ENCODE measurements at places on chromosomes 5 and 9.

- no peak for DNase-seq
Observed at GRCh38 chr5:135446206-135446605, 942 bp downstream of the DCANP1 start.

GRCh38 chr5:107867266-107867665 lies 196.5 kb upstream of the EFNA5 start:
- no peak for DNase-seq

- no peak for DNase-seq
Observed at GRCh38 chr5:154534457-154535050, 56.5 kb upstream of the HAND1 start.

DNA sequence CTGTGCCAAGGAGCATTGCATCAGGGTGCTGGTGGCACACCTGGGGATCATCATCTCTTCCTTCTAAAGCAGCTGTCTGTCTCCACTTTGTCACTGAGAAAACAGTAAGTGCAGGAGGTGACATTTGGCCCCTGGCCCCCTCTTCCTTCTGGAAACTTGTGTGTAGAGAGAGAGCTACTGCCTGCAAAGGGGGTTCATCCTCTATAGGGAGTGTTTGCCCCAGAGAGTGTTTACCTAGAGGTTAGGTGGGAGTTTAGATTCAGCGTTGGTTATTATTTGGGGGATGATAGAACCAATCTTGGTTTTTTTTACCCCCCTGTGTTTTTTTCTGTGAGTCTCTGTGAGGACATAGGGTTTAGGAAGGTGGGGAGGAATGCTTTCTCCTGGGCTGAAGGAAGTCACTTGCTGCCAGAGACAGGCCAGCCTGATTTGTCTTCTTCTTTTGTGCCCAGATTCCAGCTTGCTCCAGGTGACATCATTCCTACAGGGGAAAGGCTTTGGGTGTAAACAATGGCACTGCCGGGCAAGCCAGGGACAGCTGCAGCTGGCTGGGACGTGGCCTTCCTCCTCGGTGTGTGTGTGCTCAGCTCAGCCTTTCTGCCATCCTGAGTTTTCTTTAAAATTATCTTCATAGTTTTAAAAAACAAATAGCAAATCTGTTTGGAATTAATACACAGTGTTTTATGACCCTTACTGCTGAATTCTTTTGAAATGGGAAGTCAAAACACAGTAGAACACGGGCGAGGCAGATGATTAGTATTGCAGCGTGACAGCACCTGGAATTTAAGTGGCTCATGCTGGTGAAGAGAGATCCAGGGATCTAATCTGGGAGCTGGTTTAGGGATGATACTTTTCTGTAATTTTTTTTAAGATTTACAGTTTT lies 24.5 kb downstream of the PRRC2B start:
- DNase-seq, result no peak

- DNase-seq, result no peak
Observed at GRCh38 chr5:139431706-139432105, 7.6 kb downstream of the DNAJC18 start.

GRCh38 chr5:181120306-181120705 lies 10.7 kb downstream of the OR2V1 start:
- DNase-seq, result no peak

GRCh38 chr5:523441-524222 lies 617 bp downstream of the SLC9A3 start:
- no peak for DNase-seq

DNA sequence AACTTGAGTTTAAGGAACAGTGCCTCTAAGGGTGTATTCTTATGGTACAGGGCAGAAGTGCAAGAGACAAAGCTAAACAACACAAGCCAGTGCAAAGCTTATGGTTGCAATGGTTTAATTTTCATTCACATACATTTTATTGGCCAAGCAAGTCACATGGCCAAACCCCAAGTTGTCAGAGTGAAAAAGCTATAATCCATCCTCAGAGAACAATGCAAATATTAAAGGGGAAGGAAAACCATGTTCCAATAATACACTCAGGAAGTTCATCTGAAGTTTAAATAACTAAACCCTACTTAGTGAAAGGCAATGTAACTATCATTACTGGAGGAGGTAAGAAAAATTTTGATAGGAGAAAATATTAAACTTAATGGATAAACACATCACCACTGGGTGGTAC lies 26.6 kb upstream of the TLR4 start:
- no peak for DNase-seq

GRCh38 chr5:55994495-55994997 lies at the start of gene IL6ST:
Gene IL6ST (minus strand): TSS chr5:55994963. CDS start chr5:55976278, 18,685 bp downstream.
- no peak for DNase-seq

DNA sequence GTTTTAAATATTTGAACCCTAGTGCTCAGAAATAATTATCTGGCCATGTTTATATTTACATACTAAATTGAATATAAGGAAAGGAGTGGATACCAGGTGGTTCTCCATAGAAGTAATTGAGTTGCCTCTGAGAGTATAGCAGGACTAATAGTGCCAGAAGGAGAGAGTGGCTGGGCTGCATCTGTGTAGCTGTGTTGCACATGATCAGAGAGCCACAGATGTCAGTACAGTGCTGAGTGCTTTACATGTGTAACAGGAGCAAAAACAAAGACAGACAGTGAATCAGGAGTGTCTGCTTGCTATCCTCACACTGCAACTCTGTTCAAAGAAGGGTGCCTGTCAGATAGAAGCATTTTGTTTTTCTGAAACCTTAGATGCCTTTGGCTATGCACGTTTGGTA lies 353.9 kb upstream of the PAPPA start:
- no peak for DNase-seq

DNA sequence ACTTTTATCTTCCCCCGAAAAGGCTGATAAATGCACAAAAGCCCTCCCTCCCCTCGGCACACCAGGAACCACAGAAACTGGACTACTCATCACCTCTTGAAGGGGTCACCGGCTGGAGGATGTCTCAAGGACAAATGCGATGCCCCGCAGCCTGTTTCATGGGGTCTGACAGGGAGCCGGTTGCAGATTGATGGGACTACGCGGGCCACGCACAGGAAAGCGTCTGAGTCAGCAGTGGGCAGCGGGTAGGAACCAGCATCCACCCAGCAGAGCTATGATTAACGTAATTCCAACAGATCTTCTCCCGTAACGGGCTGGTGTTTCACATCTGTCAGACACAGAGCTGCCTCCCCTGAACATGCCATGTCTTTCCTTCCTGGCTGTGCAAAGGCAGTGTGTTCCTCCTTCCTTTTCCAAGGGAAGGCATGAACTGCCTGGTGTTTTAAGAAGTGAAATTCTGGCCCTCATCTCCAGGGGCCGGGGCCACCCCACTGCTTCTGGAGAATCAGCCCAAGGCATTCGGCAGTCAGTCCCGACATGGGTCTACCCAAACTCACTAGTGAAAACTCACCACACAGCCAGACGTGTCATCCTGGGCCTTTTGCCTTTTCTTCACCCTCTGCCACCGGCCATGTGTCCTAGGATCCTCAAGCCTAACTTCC lies 144.4 kb upstream of the PHYKPL start:
- DNase-seq, result no peak

- DNase-seq, result no peak
Observed at GRCh38 chr5:144438237-144438636, 267.6 kb downstream of the KCTD16 start.

DNA sequence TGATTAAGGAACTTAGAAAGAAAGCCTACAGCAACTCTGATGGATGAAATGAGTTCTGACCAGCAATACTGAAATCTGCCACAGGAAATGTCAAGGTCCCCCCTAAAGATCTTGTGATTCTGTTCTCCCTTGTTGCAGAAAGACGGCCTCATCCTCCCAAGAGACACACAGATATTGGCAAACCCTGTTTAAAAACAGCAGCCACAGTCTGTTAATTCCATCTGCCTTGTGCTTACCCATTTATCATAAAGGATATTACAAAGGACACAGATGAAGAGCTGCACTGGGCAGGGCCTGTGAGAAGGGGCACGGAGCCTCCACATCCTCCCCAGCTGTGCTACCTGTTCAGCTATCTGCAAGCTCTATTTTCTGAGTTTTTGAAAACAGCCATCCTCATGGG lies 15.2 kb downstream of the RAPGEF1 start:
- no peak for DNase-seq

DNA sequence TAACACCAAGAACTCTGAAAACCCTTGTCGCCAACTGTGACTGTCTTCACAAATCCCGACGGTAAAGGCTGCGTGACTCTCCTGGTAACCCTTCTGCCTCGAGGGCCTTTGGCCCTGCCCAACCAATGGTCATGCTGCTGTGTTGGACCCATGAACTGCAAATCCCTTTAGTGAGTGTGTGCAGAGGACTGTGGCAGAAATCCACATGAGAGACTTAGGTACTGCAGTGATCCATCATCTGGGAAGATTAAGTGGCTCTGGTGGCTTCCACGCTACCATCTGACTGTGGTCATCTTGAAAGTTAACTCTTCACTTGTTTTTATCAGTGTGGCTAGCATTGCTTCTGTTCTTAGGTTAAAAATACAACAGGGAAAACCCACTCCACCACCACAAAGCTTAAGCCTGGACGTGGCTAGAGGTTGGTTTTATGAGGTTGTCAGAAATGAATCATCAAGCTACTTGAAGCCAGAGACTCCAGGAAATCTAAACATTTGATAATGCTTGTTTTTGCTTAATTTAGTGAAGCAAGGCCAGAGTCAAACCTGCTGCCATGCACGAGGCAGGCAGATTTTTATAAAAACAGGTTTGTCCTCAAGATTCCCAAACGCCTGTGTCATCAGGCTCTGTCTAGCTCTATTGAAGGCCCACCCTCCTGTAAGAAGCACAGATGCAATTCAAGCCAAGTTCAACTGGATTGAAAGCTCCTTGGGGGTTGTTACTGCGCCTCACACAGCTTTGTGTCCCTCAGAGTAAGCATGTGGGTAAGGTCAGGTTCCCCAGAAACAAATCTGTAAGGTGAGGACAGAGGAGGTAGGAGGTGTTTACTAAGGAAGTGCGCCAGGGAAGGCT lies 52.7 kb upstream of the ERCC6L2 start:
- no peak for DNase-seq

- no peak for DNase-seq
Observed at GRCh38 chr9:75089373-75089766, 1.1 kb downstream of the OSTF1 start.

DNA sequence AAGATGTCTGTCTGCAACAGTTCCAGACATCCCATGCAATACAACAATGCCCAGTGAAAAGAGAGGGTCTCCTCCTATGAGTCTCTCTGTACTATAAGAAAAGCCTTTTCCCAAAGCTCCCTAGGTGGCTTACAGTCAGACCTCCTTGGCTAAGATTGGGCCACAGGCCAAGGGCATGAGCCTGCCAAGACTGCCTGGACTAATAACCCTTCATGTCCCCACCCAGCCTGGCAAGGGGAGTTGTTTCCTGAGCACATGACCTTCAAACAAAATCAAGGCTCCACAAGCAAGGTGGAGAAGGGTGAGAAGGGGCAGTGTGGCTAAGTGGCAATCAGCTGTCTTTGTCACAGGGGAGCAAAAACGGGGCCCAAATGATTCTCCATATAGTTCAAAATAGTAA lies 75.6 kb upstream of the ZSWIM6 start:
- no peak for DNase-seq

DNA sequence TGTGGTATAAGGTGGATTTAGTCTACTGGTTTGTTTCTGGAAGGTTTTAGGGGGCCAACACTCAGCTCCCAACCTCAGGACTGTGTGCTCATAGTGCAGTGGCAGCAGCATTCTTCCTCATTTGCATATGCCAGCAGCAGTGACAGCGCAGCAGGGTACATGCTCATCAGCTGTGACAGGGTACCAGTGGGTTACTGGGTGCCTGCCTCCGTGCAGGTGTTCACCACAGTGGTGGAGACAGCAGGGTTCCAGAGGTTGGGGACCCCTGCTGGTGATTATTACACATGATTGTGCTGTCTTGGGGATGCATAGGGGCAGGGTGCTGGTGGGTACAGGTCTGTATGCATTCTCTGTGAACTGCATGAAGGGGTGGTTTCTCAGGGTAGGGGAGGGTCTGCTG lies 45.5 kb upstream of the IFNE start:
- DNase-seq, result no peak

DNA sequence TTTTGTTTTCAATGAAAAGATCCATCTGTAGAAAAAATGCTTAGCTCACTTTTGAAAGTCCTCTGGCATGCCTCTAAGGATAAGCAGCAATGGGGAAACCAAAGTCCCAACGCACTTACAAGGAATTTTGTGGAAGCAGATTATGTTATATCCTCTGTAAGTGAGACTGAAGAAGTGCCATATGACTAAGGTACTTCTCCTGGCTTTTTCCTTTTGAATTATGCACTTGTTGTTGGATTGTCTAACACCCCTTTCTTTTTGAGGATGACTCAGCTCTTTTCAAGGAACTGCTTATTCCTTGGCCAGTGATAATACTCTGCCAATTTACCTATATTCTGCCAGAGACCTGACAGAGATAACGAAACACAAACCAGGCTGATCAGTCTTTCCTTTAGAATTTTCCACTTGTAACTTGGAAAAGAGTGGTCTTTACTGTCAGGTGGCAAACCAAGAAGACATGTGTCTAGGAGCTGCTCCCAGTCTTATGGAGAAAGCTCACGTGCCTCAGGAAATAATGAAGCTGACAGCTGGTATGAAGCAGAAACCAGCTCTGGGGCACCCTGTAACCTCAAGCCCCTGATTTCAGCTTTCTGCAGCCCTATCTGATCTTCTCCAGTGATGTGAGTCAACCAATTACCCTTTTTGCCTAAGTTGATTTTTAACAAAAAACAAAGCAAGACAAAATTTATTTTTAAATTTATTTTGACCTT lies 290.8 kb upstream of the FBXL7 start:
- DNase-seq, result no peak

- DNase-seq, result no peak
Observed at GRCh38 chr5:40906351-40906751, 2.9 kb upstream of the C7 start.

DNA sequence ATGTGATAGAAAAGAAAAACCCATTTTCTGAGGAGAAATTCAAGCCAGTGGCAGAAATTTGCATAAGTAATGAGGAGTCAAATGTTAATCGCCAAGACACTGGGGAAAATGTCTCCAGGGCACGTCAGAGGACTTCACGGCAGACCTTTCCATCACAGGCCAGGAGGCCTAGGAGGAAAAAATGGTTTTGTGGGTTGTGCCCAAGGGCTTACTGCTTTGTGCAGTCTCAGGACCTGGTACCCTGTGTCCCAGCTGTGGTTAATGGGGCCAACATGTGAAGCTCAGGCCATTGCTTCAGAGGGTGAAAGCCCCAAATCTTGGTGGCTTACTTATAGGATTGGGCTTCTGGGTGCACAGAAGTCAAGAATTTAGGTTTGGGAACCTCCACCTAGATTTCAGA lies 54.8 kb upstream of the ADAMTS2 start:
- no peak for DNase-seq

DNA sequence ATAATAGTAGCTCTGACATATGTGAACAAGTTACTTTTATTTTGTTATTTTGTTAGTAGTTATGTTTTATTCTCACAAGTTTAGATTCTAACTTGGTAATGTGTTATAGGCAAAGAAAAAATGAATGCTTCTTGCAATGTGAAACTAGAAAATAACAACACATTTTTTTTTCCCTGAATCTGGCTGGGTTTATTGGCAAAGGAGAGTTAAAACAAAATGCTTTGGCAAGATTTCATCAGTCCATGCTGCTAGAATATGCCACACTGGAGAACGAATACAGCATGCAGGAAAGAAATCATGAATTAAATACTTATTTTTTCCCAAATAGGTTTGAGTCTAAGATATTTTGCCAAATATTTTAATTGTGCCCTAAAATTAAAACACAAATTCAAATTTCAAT lies 1048.1 kb upstream of the ACO1 start:
- no peak for DNase-seq

GRCh38 chr9:32698706-32699277 lies 63.3 kb upstream of the TAF1L start:
- DNase-seq, result no peak

GRCh38 chr9:136732444-136733178 lies 10.1 kb downstream of the LCN10 start:
- no peak for DNase-seq

GRCh38 chr9:137411260-137411644 lies 11.7 kb downstream of the EXD3 start:
- no peak for DNase-seq
